Jurkat, Clone E6-1 (cell line): ENCODE measurements at places on chromosomes 2 and 18.
A peak's percentile ranks its signal among the peaks of the same experiment; 100 is the strongest.

- DNase-seq: no peak
Observed at GRCh38 chr2:21276163-21276562, 152.4 kb downstream of the TDRD15 start.

DNA sequence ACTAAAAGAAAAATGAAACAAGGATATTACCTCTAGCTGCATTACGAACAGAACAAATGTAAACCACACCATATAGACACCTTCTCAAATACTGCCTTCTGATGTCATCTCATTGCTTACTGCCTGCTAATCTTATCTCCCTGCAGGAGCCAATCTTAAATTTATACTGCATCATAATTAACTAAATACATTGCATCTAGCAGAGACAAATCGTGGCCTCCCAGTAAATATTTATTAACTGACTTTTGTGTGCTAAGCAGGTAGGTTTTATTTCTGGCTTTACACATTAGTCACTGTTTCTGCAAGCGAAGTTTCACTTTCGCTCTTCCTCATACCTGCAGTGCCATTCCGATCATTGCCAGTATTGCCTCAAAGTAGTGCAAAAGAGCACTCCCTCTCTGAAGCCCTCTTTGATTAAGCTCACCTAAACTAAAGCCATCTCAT lies 67.5 kb downstream of the SPATS2L start:
- DNase-seq: no peak

DNA sequence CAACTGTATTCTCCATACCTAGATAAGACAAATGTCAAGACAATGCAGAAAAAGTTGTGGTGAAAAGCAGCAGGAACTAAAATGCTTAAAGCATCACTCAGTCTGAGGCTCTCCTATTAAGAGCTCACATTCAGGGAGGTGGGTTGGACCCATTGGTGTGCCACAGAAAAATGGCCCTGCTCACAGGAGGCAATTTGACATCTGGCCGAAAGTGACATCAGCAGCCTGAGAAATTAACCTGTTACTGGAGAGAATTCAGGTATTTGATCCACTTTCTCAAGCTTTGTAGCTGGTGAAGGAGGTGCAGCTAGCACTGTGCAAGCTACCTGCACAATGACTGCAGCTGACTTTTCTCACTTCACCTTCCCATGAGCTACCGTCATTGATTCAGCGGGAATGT lies 86.0 kb downstream of the TMEM247 start:
- DNase-seq: no peak

DNA sequence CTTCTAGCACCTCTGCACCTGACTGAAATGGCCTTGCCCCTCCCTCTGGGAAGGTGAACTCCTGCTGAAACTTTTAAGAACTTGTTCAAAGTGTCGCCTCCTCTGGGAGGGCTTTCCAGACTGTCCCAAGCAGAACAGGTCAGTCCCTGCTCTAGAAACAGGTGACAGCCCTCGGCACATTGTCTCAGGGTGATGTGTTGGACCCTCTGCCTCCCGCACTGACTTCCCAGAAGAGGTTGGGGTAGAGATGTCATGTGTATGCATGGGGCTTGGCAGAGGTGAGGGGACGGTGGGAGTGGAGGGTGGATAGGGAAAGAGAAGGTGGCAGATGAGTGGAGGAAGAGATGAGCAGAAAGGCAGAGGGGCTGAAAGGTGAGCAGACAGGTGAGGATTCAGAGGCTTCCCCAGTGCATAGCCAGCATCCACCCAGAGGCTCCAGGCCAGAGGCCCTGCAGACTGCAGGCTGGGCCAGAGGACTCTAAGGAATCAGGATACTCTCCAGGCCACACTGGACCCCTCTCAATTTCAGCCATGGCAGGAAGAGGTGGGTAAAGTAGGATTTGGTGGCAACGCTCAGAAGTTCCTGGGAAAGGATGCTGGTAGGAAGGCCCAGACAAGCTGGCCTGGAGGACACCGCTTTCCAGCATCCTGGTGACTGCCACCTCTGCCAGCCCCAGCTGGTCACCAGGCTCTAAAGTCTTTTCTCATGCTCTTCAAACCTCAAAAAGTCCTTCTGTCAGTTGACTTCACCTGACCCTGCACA lies 24.8 kb upstream of the TNS1 start:
- DNase-seq: no peak

DNA sequence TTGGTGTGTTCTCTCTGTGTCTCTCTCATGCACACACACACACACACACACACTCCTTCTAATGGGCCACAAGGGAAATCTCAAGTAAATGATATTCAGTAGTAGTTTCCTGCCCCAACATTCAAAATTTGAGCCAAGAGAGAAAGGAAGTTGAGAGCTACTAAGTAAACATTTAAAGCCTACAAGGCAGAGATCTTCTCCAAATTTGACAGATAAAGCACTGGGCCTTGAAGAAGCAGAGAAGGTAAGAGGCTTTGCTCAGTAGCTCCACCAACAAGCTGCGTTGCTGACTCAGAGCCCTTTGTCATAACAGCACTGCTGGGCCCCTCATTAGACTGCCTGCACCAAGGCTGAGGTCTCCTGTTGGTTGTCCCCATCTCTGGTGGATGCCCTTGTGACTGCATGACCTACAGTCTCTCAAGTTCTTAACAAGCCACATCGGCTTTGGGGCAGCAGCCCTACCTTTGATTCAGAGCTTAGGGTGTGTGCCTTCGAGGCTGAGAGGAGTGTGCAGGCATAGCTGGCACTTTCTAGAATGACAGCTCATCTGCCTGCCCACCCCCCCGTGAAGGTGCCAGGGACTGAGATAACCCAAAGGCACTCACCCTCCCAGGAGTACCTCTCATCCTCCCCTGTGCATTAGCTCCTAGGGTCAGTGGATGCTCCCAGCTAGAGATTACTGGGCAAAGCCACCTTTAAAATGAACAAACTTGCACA lies 32.3 kb upstream of the NEB start:
- DNase-seq: no peak

- DNase-seq: no peak
Observed at GRCh38 chr2:10665833-10666232, 23.9 kb downstream of the NOL10 start.

DNA sequence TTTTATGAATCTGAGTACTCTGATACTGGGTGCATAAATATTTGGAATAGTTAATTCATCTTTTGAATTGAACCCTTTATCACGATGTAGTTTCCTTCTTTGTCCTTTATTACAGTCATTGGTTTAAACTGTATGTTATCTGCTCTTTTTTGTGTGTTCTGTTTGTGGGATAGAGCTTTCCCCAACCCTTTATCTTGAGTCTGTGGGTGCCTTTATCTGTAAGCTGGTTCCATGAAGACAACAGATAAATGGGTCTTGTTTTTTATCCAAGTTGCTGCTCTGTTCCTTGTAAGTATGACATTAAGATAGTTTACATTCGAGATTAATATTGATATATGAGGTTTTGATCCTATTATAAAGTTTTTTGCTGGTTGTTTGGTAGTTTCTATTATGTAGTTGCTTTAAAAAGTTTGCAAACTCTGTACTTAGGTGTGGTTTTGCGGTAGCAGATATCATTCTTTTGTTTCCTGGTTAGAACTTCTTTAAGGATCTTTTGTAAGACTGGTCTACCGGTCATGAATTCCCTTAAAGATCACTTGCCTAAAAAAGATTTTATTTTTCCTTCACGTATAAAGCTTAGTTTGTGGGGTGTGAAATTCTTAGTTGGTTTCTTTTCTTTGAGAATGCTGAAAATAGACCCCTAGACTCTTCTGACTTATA lies 1451.3 kb upstream of the SLC39A10 start:
- DNase-seq: peak; percentile 73

- DNase-seq: no peak
Observed at GRCh38 chr2:145108361-145108778, 588.5 kb upstream of the ZEB2 start.

DNA sequence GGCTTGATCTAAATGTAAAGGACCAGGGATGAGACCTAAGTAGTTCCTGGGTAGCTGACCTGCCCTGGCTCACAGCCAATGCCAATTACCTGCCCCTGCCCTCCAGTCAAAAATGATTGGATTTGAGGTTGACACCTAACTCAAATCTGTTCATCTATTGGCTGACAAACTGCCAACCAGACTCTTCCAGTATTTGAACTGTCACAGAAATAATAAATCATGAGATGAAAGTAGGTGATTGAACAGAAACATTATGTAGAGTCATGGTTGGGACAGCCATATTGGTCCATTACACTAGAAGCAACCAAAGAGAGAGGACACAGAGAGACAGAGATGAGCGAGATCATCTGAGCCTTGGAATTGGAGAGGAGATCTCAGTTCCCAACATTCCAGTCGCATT lies 109.1 kb downstream of the ATL2 start:
- no peak for DNase-seq

DNA sequence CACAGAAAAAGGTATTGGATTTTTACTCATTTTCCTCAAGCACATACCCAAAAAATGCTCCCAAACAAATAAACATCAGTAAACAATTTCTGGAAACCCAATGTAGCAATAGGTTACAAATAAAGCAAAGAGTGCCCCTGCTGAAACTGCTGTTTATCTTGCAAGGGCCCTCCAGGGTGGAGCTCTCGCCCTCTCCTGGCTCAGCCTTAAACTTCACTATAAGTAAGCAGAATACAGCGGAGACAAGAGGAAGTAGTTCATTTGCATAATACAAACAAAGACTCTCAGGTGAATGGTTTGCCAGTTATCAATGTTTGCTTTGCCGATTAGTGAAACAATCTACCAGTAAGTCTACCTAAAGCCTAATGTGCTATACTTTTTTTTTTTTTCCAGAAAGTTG lies 437.6 kb downstream of the DLGAP1 start:
- DNase-seq: peak; percentile 39

- no peak for DNase-seq
Observed at GRCh38 chr2:234705108-234705507, 208.2 kb upstream of the ARL4C start.

- DNase-seq: no peak
Observed at GRCh38 chr2:103153580-103154284, 391.9 kb downstream of the TMEM182 start.

- DNase-seq: no peak
Observed at GRCh38 chr2:52934323-52934898, 833.2 kb upstream of the CHAC2 start.

- DNase-seq: no peak
Observed at GRCh38 chr2:83058683-83059082, 1400.4 kb downstream of the SUCLG1 start.

GRCh38 chr2:64311948-64312621 lies 141.9 kb upstream of the LGALSL start:
- no peak for DNase-seq

DNA sequence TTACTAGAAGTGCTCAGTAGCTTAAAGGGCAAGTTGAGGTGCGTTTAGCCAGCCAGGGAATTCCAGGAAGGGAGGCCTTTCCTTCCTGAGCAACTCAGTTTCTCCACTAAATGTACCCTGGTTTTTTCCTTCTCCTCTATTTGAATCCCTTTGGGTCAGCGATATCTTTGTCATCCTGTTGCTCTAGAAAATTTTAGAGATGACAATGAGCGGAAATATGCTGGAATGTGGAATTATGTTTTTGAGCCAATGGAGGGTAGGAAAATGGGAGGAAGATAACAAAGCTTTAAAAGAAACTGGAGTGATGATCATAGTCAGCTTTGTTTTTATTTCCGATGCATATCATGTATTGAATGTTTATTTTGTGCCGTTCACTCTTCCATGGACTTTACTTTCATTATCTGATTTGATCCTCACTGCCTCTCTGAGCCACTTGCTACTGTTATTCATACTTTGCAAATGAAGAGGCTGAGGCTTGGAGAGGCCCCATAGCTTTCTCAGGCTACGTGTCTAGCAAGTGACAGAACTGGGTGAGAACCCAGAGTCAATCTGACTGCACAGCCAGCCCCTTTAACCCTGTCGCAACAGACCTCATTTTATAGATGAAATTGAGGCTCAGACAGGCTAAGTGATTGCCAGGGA lies 67.3 kb downstream of the NTSR2 start:
- DNase-seq: no peak

DNA sequence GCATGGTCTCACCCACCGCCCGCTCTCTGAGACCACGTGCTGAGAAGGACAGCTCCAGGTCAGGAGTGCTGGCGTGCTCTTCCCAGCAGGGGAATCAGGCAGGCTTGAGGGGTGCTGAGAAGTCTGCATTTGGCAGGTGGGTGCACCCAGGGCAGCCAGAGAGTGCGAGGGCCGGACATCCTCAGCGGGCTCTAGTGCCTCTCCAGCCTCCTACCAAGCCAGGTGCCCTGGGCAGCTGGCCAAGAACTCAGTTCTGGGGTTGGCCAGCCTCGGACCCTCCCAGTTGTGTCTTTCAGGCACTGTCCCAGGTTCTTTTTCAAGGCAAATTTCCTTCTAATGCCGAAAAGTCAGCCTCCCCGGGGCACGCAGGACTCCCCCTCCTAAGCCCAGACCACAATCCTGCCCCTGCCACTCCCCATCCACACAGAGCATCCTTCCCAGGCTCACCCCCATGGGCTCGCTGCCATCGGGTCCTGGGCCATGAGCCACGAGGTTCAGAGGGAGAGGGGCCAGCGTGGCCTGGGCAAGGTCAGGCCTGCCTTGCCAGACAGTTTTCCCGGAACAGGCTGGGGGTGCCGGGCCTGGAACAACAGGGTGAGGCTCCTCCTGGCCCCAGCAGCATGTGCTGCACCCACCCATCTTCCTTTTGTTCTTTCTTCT lies 52.2 kb upstream of the GPC1 start:
- DNase-seq: no peak

DNA sequence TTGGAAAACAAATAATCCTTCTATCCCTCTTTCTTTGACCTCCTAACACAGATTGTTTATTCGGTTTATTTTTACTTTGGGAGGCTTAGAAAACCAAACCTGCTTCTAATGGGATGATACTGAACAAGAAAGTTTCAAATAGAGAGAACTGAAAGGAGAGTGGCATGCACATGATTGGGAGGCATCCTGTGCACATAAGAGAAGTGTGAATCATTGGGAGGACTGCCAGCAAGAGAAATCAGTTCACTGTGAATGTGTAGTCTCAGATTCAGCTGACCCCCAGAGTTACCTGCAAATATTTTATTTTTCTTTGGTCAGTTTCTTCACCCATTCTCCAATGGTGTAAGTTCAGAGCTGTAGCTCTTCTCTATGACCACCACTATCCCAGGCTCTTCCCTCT lies 1363.2 kb upstream of the ACVR2A start:
- DNase-seq: no peak

DNA sequence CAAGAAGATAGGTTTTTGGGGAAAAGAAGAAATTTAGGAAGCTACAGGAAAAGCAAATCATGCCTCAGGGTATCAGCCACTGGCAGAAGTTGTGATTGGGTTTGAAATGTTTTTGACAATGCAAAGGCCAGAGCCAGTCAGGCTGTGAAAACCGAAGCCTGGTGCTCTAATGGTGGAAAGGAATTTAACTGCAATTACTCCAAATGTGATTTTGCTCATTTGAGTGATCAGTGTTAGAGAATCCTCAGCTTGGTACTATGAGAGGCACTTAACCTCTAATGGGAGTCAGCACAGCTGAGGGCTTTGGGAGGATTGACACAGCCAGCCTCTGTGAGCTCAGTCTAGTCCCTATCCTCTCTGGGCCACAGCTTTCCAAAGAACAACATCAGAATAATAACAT lies 176.5 kb downstream of the LRRTM1 start:
- no peak for DNase-seq

DNA sequence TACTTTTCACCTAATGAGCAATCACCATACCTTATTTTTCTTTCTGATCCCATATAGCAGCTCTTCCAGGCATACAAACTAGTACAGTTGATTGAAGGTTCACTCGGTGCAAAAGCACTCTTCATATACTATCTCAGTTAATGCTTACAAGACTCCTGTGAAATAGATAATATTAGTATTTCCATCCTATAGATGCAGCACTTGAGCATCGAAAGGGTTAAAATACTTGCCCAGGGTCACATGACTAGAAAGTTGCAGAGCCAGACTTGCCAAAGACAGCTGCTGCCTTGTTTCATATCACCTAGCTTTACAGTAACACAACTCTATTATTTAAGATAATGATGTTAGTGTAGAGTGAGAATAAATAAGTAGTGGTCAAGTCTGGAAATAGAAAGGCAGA lies 466.0 kb upstream of the TNP1 start:
- DNase-seq: no peak
